ENCODE measurements at places on chromosomes 3 and 15.

- DNase-seq, result no peak
Observed at GRCh38 chr3:134430950-134431445, 54.8 kb downstream of the ANAPC13 start.

DNA sequence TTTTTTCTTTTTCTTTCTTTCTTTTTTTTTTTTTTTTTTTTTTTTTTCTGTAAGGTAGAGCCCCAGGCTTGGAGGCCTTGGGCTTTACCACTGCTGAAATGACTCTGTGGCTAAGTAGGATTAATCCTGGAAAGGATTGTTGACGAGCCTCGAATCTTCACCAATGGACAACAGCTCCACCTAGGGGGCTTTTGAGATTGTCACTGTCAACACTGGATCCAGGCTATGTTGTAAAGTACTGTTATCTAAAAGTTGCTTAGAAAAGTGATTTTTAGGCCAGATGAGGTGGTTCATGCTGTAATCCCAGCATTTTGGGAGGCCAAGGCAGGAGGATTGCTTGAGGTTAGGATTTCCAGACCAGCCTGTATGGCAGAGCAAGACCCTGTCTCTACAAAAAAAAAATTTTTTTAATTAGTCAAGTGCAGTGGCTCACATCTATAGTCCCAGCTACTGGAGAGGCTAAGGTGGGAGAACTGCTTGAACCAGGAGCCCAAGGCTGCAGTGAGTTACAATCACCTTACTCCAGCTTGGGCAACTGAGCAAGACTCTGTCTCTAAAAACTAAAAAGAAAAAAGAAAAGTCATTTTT lies 41.6 kb downstream of the KLHL18 start:
- DNase-seq, result peak; percentile 40

DNA sequence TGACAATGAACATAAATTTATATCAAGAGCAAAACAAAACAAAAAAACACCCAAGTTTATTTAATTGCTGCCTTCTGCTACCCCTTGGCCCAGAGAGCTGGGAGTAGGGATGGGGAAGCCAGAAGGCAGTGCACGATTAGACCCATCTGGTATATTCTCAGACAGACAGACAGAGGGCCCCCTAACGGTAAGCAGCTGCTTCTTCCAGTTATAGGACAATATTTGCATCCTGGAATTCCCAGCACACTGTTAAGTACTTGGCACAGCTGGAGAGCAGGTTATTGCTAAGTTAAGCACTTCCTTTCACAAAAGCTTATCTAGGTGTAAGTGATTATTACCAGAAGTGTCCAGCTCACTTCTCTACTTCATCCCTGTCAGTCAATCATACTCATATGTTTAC lies 39.3 kb downstream of the C2CD4B start:
- no peak for DNase-seq

GRCh38 chr3:53142986-53143385 lies 12.8 kb upstream of the RFT1 start:
- peak; percentile 44 for DNase-seq

- no peak for DNase-seq
Observed at GRCh38 chr3:57224856-57225255, 2.7 kb upstream of the APPL1 start.

GRCh38 chr15:44243141-44243540 lies 45.4 kb upstream of the GOLM2 start:
- no peak for DNase-seq

DNA sequence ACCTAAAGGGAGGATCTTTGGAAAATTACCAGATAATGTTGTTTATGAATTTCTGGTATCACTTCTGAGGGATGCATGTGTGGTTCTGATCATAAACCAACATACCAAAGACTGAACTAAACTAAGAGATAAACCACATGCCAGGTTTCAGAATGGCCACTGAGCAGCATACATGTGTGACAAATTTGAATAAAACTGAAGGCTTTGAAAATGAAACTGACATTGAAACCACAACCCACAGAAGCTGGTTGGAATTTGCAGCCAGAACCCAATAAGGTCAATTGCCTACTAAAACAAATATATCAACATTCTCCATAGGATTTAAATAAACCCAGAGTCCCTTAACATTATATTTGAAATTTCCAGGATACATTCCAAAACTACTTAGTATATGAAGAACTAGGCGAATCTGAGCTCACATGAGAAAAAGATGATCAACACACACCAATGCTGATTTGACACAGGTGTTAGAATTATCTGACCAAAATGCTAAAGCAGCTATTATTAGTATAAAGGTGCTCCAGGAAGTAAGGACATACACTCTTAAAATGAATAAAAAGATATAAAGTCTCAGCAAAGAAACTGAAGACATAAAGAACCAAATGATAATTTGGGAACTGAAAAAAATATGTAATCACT lies 125.0 kb downstream of the ZNF280D start:
- DNase-seq, result no peak

- DNase-seq, result no peak
Observed at GRCh38 chr3:127867986-127868385, 45.7 kb upstream of the MGLL start.

GRCh38 chr3:58520403-58521335 lies 16.3 kb downstream of the ACOX2 start:
- no peak for DNase-seq

GRCh38 chr3:102471001-102471400 lies 36.2 kb downstream of the ZPLD1 start:
- no peak for DNase-seq

GRCh38 chr3:5312290-5312689 lies 124.8 kb downstream of the EDEM1 start:
- no peak for DNase-seq

DNA sequence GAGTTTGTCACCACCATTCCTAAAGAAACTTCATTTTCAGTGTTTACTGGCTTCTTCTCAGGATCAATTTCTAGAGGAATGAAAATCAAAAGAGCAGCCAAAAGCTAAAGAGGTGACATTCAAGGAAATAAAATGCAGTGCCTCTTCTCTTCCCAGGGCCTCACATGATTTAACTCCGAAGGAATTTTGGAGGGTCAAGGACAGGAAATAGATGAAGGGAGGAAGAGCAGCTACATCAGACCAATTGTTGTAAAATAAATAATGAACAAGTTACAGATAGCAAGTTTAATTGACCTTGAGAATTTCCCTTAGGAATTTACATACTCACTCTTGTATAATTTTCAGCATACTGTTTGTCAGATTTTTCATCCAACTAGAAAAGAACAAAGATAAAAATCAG lies 78.1 kb downstream of the LRRFIP2 start:
- no peak for DNase-seq

Measured in CD4-positive, alpha-beta T cell treated with Interferon gamma for 1 hour (primary cell).